Stimulated activated CD8-positive, alpha-beta memory T cell treated with anti-CD3 and anti-CD28 coated beads, Interleukin-7, amount 100 ng/mL, for 24 hours (primary cell): ENCODE measurements at places on chromosomes 3 and 15.

DNA sequence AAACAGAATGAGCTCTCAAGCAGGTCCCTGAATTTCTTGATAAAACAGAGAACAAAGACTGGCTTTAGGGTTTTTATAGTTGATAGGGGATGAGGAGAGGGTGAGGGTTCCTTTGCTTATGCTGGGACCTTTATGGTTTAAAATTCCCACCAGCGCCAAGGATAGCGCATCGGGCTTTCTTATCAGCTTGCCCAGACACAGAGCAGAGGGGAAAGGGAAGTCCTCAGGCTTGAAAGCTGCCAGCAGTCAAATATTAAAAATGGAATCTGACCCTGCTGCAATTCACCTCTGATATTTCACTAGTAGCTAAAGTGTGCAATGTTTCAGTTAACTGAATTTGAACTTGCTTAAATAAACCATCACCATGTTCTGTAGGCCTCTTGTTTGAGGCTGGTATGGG lies 55.0 kb upstream of the EPHA3 start:
- DNase-seq: no peak

GRCh38 chr3:54008099-54008498 lies 114.3 kb upstream of the CACNA2D3 start:
- DNase-seq: no peak

DNA sequence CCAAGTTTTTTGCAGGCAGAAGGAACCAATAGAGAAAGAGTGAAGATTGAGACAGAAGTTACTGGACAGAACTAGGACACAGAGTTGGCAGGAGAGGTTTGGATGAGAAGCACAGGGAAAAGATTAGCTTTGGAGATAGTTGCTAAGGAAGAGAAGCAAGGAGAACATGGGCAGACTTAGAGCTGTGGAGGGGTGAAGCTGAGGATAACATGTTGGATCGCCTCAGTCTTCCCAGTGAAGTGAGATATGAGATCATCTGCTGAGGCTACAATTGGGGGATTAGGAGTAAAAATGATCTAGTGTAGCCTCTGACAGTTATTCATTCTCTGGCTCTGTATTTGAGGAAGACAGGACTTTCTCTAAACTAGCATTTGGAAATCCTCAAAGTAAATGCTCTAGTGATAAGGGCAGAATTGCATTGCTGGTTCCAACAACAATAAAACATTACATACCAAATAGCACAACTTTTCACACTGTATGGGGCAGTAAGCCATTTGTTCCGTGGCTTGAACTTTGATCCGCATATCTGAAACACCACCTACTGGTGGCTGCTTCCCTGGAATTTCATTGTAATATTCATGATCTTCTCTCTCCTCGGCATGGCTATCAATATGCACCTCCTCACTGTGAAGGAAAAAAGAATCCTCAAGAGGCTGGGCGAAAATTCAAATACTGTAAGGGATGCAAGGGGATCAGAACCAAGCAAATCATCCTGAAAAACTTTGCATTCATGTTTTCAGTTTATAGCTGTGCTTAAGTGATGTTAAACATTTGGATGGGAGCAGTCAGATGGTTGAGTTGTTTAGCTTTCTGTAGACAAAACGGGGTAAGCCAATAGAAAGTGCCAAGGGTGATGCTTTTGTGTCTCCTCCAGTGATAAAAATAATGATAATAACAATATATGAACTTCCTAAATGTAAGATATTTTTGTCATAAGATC lies 22.2 kb upstream of the EID1 start:
- DNase-seq: no peak

GRCh38 chr15:51186181-51186705 lies 91.5 kb upstream of the TNFAIP8L3 start:
- DNase-seq: no peak

DNA sequence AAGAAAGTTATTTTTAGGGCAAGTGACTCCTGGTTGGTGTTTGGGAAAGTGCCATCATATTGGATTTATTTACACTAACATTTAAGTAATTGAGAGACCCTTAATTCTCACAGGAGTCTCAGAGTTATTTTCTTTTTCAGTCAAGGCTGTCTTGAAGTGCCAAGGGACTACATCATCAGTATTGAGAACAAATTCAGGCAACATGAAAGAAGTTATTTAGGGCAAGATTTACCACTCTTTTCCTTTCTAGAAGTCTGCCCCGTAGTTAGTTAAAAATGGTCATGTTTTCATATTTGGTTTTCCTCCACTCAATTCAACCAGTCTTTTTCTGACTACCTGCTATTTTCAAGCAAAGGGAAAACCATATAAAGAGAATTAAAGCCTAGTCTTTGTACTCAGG lies 6.1 kb downstream of the B4GALT4 start:
- no peak for DNase-seq

GRCh38 chr3:11170052-11170770 lies 15.9 kb downstream of the HRH1 start:
- no peak for DNase-seq

DNA sequence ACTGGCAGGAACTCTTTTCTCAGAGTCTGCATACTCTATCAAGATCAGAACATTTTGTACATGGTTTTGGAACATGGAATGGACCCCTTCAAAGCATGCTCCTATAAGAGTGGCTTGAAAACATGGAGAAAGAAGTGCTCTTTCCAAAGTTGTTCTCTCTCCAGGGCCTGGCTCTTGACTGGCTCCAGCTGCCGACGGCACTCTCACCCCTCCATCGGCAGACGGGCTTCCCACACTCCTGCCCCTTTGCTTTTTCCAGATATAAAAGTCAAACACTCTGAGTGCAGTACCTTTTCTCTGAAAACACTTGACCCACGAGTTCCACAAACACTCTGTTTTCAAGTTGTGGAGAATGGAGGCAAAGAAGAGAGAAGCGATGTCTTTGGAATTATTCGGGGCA lies 72.5 kb upstream of the ONECUT1 start:
- DNase-seq: no peak

DNA sequence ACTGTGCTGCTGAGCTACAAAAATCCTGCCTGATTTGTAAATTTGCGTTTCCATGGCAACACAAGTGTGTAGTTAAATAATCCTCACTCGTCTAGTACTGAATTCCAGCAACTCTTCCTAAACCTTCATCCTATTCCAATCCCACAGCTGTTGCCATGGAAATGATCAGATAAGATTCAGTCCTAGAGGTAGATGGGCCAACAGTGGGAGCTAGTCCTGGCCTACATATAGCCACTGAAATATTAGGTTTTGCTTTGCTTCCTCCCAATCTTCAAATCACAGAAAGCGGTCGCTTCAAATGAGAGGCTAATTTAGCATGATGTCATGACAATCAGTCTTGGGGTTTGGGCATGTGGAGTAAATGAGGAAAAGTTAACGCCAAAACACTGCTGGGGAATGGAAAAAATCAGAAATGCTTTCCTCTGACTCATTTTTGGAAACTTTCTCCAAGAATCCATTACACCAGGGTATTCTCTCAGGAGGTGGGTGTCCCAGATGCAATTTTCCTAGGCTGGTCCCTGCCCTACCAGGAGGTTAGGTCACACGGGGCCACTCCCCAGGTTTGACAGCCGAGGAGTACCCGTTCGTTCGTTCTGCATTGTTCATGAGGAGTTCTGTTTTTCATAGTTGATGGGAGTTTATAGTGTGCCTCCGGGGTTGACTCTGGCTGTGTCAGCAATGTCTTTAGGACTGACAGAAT lies 159.2 kb upstream of the SLCO3A1 start:
- no peak for DNase-seq
